ENCODE measurements at places on chromosomes 2 and 18.

GRCh38 chr2:134274121-134274520 lies 20.2 kb downstream of the MGAT5 start:
- DNase-seq = no peak

DNA sequence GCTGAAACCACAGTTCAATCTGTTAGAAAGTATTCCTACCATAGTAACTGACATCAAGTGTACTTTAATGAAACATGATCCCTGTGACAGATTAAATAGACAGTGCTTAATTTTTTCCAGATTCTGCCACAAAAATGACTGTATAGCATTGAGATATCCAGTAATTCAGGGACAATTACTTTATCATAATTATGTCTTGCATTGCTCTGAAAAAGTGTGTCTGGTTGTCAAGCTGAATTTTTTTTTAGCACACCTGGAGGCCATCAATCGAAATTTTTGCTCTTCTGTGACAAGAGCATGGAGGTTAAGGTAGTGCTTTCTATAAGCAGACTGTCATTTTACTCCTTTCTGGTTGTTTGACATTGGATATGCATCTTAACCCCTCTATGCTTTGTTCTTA lies 1083.8 kb upstream of the NRXN1 start:
- no peak for DNase-seq

DNA sequence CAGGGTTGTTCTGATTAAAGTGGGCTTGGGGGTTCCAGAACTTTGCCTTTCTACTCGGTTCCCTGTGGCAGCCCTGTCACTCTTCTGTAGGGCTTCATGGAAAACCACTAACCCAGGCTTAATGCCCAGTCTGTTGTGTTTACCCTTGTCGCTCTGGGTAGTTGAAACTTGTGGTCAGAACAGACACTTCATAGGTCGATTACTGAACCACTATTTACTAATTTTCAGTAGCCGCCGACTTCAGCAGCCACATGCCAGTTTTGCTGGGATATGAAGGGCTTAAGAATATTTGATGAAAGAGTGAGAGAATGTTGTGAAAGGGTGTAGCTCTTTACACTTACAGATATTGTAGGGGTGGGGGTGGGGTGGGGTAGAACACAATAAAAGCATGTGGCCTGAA lies 362.3 kb downstream of the RND3 start:
- no peak for DNase-seq

- DNase-seq = no peak
Observed at GRCh38 chr2:174716785-174717184, 47.5 kb downstream of the CHRNA1 start.

GRCh38 chr18:39594206-39594605 lies 2028.6 kb upstream of the CELF4 start:
- no peak for DNase-seq

- no peak for DNase-seq
Observed at GRCh38 chr18:70672581-70672980, 383.7 kb downstream of the SOCS6 start.

DNA sequence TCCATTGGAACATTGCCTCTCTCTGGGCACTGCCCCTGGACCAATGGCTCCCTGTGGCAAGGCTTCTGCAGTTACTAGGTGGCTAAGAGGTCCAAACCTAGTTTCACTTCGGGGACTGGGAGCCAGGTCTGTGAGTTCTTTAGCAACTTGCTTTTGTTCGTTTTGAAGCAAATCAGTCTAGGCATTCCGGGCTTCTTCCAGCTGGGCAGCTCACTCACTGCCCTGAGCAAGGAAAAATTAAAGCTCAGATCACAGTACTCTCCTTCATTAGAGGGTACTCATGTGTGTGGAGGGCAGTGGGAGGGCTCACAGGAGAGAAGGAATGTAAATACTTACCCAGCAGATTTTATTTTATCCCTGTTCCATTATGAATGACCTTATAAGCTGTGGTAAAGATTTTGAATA lies 80.3 kb downstream of the SPP2 start:
- no peak for DNase-seq

- no peak for DNase-seq
Observed at GRCh38 chr18:12121175-12122042, 27.8 kb downstream of the ANKRD62 start.

GRCh38 chr2:216856406-216857065 lies 3.3 kb downstream of the TNP1 start:
- DNase-seq = no peak

DNA sequence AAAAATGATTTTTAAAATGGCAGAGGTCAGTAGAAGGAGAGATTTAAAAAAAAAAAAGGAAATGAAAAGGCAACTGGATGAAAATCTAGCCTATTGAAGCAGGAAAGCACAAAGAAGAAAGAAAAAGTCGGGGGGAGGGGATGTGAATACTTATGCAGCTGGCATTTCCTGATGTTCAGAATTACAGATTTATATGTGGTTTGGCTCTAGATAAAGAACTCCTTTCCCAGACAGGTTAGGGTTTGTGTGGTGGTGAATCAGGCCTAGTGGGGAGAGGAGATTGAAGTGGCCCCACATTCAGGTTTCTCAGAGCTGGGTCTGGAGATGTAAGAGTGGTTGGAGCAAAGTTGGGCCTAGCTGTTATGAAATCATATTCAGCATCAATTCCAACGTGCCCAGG lies 394.4 kb downstream of the FIGN start:
- DNase-seq = no peak
